Breast epithelium (tissue), 4 donors: ENCODE measurements at places on chromosomes 2 and 18. TPM values are rescaled to one million over a fixed set of nuclear protein-coding genes. Genes with fewer than 3 reads are reported as not detected.

GRCh38 chr18:31064130-31064529, 21.6 kb upstream of the DSC3 start:
- DNase-seq, result no peak

GRCh38 chr18:23541349-23542093, 38.2 kb downstream of the RMC1 start:
- DNase-seq, result no peak

DNA sequence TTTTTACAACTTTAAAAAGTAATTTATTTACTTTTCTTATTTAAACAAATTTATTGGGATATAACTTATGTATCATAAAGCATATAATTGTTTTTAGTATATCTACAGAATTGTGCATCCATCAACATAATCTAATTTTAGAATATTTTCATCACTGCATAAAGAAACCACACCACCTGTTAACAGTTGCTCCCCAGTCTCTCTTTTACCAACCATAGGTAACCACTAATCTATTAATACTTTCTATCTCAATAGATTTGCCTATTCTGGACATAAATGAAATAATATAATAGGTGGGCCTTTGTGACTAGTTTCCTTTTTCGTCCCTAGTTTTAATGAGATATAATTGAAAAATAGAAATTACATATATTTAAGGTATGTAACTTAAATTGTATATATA, 90.6 kb downstream of the ADAM23 start:
- no peak for DNase-seq

GRCh38 chr2:236627841-236628240, 58.2 kb downstream of the ACKR3 start:
- DNase-seq, result no peak

DNA sequence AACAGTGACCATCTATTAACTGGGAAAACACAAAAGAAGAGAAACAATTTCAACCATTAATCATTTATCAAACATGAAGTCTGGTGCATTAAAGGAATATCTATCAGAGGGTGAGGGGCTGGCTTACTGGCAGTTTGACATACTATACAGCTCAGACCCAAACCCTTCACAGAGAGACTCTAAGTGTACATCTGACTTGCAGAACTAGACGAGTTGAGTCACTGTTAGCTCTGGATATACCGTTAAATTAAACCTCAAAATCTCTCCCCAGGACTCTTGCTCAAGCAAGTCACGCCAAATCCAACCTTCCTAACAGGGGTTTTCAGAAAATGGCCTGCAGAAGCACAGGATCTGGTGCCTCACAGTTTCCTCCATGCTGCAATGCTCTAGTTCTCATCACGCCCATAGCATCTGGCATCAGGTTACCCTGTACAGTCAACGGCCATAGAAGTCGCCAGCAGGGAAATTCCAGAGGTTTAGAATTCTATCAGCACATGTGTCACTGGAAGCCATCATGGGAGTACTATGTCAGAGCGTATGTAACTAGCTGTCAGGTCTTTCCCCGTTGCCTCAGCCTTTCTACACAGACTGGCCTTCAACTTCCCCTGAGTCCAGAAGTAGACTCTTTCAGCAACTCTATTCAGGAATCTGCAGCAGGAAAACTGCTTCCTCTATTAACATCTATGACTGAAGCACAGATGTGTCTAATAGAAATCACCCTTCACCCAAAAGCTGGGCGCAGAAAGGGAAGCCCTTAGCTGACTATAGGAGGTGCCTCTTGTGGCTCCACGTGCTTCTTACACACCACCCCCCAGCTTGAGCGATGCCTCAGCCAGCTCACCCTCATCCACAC, 9.3 kb downstream of the TGOLN2 start:
- DNase-seq, result no peak

- no peak for DNase-seq
Observed at GRCh38 chr2:217691920-217692666, 310.7 kb downstream of the TNS1 start.

- DNase-seq, result no peak
Observed at GRCh38 chr2:161207941-161208340, 47.7 kb downstream of the TANK start.

- no peak for DNase-seq
Observed at GRCh38 chr2:218999021-218999880, 6.0 kb upstream of the CRYBA2 start.

GRCh38 chr2:83364264-83364663, 1094.8 kb downstream of the SUCLG1 start:
- DNase-seq, result no peak

DNA sequence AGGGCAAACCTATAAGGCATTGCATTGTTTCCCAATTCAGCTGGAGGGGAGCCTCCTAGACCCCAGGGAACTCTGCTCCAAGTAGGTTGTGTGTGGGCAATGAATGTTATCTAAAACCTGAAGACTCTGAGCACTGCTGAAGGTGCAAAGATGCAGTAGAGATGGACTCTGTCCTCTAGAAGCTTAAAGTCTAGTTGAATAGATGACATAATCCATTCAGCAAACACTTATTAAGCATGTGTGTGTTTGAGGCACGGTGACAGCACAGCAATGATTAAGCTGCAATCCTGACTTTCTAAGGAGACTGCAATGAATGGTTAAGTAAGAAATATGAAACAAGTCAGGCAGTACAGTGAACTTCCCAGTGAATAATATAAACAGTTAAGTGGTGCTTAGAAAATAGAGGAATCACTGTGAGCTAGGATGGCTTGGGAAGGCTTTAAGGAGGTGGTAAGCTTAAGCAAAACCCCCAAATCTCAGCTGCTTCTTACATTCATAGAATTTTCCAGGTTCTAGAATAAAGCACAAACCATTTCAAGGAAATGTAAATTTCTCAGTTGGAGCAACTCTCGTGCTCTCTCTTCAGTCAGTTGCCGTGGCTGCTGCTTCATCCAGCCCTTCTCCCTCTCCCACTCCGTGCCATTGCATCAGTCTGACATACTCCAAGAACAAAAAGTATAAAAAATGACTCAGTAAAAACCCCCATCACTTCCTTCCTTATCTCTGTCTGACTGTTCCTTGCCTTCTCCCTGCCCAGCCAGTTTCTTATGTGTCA, 19.1 kb downstream of the MXD1 start:
- no peak for DNase-seq

DNA sequence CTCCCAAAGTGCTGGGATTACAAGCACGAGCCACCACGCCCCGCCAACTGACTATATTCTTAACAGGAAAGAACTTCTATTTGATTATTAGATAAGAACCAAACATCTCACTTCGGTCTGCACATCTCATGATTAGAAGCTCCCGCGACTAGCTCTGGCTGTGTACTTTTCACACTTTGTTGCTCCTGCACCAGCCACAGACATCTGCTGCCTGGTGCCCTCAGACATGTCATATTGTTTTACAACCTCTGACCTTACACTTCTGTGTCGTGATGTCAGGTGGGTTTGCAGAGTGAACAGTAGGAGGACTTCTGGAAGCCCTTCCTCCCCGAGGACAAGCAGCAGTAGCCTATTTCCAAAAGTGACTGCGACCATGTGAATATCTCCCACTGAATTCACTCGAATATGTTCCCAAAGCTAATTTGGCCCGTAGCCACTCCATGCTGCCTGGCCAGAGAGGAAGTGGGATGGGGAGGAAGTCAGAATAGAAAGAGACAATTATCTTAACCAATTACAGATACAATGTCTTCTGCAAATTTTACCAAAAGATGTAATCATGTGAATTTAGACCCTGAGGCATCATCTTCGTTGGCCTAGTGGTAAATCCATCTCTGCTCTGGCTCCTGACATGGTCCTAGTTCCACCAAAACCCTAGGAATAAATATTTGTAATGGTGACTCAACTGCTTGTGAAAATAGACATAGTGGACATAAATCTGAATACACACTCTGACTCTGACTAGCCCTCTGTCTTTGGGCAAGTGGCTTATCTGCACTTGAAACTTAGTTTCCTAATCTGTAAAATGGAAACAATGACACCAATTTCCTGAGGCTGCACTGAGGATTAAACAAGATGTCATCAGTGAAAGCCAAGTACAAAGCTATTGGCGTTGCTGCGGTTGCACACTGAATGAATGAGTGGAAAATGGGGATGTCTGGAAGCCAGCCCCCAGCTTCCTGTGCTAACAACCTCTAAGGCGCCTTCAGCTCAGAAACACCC, 406.1 kb downstream of the LRATD1 start:
- DNase-seq, result no peak

DNA sequence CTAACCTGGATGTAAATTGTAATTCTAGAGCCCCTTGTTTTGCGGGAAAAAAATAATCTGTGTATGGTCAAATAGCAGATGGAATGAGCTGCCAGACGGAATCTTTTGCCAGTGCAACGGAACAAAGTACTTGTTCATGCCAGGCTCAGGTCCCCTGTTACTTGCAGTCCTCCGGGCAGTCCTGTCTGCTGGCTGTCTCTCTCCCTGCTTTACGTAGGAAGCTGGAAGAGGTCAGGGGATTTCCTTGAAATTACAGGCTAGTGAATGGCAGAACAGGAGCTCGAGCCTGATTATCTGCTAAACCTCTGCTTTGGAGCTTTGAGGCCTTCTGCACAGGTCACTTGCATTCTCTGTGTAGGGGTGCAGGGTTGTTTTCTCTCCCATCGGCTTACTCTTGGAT, 54.8 kb downstream of the LRRFIP1 start:
- DNase-seq, result peak; percentile 15

DNA sequence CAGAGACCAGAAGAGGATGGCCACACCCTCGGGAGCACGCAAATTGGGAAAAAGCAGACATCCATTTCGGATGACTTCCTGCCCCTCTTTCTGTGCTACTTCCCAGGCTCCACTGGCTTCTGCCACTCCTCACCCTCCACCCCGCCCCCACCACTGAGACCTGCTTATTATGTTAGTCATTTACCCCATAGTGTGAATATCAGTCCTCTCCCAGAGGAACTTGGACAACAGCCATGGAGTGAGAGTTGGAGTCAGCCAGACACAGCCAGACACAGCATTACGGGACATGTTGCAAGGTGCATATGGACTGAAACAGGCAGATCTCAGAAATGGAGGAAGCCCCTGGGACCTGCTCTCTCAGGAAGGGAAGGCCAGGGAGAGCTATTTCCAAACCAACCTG, 51.8 kb downstream of the CTIF start:
- DNase-seq, result no peak

DNA sequence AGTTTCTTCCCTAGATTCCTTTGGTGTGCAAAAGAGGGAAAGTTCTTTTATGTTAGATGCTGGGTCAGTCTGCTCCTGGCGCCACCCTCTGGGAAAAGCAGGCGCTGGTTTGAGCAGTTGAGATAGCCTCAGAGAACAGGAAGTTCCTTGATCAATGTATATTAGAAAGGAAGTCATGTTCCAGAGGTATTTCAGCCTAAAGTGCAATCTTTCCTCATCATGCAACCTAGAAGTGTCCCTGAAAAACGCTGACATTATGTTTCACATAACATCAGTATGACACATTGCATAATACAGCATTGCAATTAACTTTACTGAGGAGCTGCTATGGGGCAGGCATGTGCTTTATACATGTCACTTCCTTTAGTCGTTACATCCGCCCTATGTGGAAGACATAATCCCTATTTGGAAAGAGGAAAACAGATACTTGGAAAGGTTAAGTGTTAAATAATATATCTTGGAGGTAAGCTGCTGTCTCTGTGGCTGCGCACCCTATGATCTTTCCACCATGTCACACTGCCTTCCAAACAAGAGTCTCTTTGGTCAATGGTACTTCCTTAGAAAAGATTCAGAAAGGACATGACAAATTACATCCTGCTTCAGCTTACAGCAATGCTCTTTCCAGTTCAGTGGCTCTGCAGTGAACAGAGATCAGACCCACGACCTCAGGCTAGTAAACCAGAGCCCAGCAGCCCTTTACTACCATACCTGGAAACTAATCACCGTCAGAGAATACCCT, 369.7 kb downstream of the RAD51AP2 start:
- no peak for DNase-seq

The IL36G gene
- not detected for total RNA-seq

The TXNDC2 gene
- total RNA-seq, result 0.16 TPM
